ENCODE measurements at places on chromosomes 2 and 18.

GRCh38 chr2:66435549-66435875 lies 587 bp downstream of the MEIS1 start:
- DNase-seq = no peak

DNA sequence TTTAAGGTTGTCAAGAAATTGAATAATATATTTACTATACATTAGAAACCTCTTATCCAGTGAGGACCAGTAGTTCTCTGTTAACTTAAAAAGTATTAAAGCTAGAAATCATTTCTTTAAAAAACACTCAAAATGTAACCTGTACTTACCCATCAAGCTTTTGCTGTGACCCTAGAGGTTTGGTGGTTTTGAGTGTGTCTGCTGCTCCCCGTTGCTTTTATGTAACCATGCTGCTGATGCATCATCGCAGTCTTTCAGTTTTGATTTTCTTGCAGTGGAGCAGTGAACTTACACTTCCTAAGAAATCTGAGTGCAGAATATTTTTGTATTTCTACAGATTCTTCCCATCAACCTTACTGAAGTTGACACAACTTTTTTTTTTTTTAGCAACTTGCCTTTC lies 34.2 kb downstream of the MRPS9 start:
- no peak for DNase-seq

DNA sequence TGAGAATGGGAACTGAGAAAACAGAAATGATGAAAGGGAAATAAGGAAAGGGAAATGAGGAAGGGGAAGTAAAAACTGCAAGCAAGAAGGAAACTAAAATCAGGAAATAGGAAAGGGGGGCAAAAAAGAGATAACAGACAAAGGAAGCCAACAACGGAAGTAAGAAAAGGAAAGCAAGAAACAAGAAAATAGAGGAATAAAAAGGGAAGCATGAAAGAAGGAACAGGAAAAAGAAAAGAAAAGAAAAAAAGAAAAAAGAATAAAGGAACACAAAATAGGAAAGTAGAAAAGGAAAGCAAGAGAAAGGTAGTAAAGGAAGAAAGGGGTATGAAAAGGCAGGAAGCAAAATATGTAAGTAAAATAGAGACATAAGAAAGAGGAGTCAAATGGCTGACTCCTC lies 241.2 kb upstream of the NCKAP5 start:
- no peak for DNase-seq

- no peak for DNase-seq
These were observed 1383.8 kb upstream of the ACVR2A start for GRCh38 chr2:146461068-146461467.

GRCh38 chr2:177254433-177255226 lies 9.9 kb downstream of the NFE2L2 start:
- no peak for DNase-seq

- DNase-seq = no peak
These were observed 86.3 kb downstream of the PTPN4 start for GRCh38 chr2:119846021-119846420.

DNA sequence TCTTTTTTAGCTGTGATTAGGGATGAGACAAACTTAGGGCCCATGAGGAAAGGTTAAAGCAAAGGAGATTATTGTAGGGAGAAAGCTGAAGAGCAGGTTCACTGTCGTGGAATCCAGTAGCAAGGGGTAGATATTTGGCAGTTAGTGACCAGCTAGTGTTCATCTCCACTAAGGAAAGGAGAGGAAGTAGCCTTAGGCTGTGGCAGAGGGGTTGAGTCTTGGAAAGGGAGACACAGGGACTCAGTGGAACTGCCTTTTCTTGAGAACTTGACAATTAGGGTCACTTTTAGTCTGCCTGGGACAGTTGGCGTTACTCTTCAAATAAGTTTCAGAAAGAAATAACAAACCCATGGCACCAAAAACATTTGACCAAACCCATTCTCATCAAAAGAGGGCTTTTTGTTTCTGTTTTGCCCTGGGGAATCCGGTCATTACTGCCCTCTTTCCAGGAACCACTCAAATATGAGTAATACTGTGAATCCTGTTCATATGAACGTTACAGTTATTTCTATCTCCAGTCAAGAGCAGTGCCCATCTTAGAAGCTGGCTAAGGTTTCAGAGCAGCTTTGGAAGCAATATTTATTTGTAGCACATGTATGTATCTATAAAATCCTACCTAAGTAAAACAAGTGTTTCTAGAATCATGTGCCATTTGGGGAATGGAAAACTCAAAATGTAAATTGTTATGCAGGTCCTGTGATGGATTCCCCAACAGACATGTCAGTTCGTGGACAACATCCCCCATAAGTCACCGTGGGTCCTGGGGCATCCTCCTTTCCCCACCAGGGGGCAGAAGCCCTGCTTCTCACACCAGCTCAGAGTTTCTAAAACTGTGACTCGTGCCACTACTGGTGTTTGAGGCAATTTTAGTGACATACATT lies 77.3 kb upstream of the PHLPP1 start:
- no peak for DNase-seq

GRCh38 chr2:128809259-128809636 lies 490.6 kb upstream of the HS6ST1 start:
- DNase-seq = no peak

- no peak for DNase-seq
These were observed 124.8 kb upstream of the SIX2 start for GRCh38 chr2:45134014-45134413.

DNA sequence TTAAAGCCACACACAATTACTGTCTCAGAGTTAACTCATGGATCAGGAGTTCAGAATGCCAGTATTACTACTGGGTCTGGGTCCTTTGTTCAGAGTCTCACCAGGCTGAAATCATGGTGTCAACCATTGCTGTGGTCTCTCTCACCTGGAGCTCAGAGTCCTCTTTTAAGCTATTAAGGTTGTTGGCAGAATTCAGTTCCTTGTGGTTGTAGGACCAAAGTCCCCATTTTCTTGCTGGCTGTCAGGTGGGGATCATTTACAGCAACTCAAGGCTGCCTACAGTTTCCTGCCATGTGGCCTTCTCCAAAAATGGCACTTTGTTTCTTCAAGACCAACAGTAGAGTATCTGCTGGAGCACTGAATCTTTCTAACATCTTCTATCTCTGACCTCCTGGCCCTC lies 113.5 kb downstream of the EXOC6B start:
- no peak for DNase-seq

GRCh38 chr2:43083710-43084698 lies 142.4 kb downstream of the ZFP36L2 start:
- DNase-seq = no peak

GRCh38 chr2:69227716-69228115 lies 159.3 kb downstream of the GFPT1 start:
- no peak for DNase-seq

DNA sequence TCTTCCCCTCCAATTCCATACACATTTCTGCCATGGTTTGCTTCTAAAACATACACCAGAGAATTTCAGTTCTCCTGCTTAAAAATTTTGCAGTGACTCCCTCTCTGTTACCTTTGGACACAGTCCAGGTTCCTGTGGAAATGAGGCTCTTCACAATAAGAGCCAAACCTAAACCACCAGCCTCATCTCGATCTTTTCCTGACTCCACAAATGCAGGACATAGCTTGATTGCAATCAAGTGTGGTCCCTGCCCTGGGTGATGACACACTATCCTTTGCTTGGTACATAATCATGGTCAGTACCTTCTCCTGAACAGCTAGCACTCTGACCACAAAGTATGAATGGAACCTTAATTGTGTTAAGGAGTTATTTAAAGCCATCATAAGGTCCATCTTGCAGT lies 134.9 kb upstream of the CHAC2 start:
- no peak for DNase-seq

DNA sequence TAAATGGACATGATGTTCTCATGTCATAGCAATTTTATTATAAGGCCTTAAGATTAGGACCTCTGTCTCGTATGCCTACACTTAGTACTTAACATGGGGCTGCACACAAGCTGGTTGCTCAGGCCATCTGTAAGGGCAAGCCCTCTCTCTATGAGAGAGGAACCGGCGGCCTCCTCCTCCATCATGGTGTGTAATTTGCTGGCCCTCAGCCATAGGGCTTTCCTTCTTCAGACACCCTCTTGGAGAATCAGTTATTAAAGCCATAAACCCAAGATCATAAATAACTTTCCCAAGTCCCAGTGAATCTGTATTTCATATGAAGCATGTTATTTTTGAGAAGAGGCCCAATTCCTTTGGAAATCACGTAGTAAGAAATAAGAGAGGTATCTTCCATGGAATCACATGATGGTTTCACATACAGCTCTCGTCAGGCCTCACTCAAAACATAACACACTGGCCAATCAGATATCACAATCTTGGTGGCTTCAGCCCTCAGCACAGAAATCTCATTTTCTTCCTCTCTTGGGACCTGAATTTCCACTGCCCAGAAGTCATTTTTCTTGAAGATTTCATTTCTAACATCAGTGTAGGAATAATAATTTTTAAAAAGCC lies 92.6 kb downstream of the RDH14 start:
- DNase-seq = no peak

GRCh38 chr2:42917425-42917927 lies 125.1 kb upstream of the HAAO start:
- no peak for DNase-seq

DNA sequence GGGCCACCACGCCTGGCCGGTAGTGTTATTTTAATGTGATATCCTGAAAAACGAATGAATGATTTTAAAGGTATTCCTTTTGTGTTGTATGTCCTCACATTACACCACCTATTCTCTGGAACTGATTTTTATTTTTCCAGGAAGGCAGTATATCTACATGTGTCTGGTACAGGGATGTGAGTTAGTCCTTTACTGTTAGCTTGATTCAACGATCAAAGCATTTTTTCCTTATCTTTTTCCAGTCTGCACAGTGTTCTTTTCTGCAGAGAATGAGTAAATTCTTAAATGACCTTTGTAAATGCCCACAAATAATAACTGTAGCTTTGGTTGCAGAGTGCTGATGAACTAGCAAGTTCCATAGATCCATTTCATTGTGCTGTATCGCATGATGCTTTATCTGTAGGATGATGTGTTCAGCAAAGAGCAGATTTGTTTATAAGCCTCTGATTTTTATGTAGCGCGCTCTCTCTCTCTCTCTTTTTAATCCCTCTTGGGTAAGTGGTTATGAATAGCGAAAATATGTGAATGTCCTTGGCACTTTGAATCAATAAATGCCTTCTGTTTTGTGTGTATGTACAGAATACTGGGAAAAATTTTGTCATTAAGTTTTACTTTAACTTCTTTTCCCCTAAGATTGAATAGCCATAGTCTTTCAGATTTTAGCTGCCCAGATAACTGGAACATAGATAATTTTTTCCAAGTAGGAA lies 82.5 kb upstream of the EML6 start:
- DNase-seq = no peak

DNA sequence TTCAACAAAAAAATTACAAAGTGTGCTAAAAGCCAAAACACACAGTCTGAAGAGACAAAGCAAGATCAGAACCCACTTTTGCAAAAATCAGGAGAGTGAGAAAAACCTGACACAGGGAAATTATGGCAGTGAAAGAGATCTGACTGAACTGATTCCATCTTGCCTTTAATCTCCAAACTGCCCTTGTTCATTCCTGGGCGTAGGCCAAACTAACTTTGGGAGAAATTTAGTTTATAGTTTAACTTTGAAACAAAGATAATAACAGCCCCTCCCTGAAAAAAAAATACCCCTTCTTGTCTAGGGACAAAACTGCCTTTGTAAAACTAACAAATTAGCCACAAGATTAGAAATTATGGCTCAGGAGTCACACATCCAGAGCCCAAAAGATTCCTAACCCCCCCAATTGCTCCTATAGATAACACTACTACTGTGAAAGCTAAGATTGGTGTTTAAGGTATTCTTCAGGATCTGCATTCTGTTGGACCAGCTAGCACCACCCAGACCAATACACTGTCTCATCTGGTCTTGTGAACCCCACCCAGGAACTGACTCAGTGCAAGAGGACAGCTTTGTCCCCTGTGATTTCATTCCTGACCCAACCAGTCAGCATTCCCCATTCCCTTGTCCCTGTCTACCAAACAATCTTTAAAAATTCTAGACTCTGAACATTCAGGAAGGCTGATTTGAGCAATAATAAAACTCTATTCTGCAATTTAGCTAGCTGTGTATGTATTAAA lies 226.1 kb upstream of the SH3BP4 start:
- no peak for DNase-seq

GRCh38 chr2:29192526-29192925 lies 77.3 kb downstream of the CLIP4 start:
- no peak for DNase-seq

DNA sequence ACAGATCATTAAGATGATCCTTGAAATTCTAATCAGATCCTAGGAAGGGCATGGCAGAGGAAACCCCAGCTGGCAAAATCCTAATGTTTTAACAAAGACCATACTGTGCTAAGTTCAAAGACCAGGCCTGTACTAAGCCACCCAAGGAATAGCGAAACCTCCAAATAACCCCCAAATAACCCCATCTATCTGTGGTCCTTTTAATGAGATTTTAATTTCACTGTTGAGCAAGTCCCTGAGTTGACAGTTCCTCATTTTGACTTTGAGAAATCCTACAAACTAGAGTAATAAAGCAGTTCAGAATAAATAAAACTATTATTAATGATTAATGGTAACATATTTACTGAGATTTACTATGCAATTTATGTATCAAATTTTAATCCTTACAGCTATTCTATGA lies 259.8 kb downstream of the STK39 start:
- DNase-seq = no peak

GRCh38 chr2:219252570-219252899 lies 508 bp upstream of the TUBA4B start:
- no peak for DNase-seq

- DNase-seq = no peak
These were observed 131.5 kb downstream of the CAPN13 start for GRCh38 chr2:30675758-30676157.

DNA sequence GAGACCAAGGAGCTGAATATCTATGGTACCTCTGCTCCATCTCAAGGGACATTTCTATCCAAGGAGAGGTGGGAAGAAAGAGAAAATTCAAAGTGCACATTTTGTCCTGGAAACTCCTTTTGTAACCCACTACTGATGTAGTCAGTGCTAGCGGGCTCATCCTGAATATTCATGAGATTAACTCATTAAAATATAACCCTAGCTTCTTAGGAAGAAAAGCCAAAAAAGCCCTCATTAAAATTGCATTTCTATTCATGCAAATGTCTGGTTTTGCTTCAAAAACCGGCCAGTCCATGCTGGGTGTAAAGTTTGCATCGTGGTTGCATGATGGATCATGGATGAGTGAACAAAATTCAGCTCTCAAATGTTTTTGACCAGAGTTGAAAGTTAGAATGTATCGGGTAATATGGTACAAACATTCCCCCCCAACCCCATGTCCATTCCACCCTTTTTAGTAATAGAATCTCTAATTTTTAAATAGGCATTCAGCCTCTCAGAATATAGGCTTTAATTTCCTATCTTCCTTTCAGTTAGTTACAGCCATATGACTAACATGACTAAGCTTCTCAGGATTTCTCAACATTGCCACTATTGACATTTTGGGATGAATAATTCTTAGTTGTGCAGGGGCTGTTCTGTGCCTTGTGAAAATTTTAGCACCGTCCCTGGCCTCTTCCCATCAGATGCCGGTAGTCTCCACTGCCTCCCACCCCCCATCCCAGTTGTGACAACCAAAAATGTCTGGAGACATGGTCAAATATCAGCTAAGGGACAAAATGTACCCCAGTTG lies 104.2 kb upstream of the RND3 start:
- DNase-seq = no peak
